ENCODE measurements at places on chromosomes 5 and 9. TPM values are rescaled to one million over a fixed set of nuclear protein-coding genes. Genes with fewer than 3 reads are reported as not detected.

Gene PCDHGA8
- 0.08 TPM for total RNA-seq

Gene EGFLAM
- 0.31 TPM for total RNA-seq

Gene ABCA1
- 10.1 TPM for total RNA-seq

Gene SEMA6A
- 0.11 TPM for total RNA-seq

Gene GMCL2
- not detected for total RNA-seq

Gene ROPN1L
- total RNA-seq: 0.08 TPM

Gene TCF7
- 2.2 TPM for total RNA-seq

Gene IER5L
- total RNA-seq: 45.1 TPM

Gene SERF1A
- 12.3 TPM for total RNA-seq

Gene PCDHGB6
- total RNA-seq: 0.61 TPM

Gene CDX1
- total RNA-seq: not detected

Gene SPACA9
- 5.6 TPM for total RNA-seq

Gene EDIL3
- under 0.01 TPM for total RNA-seq

Gene PTCH1
- 0.76 TPM for total RNA-seq

Gene STPG3
- not detected for total RNA-seq

Gene HTR1A
- total RNA-seq: not detected

Gene CARTPT
- total RNA-seq: not detected

Gene DCTN3
- total RNA-seq: 150 TPM

Gene CTNNA1
- total RNA-seq: 215 TPM

Data from hair follicular keratinocyte (primary cell).